ENCODE measurements at places on chromosomes 7 and 10.

- no peak for DNase-seq
Observed at GRCh38 chr10:77504196-77504872, 133.3 kb downstream of the KCNMA1 start.

GRCh38 chr10:132626761-132627665 is 89.4 kb downstream of the INPP5A start:
- no peak for DNase-seq

DNA sequence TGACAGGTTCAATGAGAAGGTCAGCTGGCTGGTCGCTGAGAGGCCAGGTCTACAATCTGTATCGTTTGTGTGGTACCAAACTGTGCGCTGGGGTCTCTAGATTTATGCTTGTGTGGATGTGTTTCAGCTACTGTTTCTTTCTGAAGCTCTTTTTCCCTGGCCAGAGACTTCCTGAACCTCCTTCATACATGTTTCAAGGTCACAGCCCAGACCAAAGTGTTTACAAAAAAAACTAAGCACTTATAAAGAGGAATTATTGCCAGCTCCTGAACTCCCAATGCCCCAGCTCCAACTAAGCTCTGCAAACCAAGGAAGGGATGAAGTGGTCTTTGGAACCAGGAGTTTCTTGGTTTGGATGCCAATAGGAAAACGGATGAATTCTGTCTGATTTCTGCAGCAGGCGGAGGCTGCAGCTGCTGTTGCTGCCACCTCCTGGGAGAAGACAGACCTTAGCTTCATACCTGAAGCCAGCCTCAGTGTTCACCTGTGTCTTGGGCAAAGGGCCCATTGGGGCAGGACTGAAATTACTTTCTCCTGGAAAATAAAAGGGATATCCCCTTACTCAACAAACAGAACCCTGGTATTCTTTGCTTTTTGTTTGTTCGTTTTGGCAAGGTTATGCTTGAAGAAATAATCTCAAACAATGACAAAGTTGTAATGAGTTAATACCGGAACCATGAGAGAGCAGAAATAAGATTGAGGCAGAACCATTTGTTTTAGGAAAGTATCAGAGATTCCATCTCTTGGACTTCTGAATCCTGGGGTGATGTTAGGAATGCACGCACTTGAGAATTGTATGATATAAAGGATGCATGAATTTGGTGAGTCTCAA is 24.6 kb upstream of the MKLN1 start:
- no peak for DNase-seq

DNA sequence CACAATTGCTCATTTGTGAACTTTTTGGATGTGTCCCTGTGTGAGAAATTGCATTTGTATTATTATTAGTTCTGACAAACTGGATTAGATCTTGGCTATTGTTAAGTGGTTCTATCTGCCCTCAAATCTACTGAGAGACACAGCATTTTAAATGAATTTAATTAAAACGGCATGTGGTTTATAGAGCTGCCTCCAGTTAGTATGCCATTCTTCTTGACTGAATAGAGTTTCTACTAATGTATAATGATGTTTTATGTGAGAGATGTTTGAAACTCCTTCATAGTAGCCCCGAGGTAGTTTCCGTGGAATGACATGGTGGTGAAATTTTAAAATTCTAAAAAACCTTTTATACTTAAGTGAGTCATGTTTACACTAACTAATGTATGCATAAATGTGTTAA is 110.9 kb downstream of the DYNC1I1 start:
- no peak for DNase-seq

GRCh38 chr10:95329296-95329695 is 38.5 kb upstream of the PDLIM1 start:
- DNase-seq, result no peak

DNA sequence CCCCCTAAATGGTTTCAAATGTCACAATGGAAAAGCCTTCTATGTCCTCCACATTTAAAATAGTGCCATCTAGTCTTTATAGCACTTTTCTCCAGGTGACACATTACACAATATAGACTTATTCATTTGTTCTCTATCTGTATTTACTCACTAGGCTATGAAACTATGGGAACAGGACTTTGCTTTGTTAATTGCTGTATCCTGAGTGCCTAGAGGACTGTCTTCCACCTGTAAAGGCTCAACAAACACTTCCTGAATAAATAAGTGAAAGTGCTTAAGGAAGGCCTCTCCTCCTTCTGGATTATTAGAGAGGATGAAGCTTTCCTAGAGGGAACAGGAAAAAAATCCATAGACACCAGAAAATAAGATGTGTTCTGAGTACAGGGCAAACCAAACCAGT is 397.6 kb upstream of the LRRN3 start:
- DNase-seq, result no peak

DNA sequence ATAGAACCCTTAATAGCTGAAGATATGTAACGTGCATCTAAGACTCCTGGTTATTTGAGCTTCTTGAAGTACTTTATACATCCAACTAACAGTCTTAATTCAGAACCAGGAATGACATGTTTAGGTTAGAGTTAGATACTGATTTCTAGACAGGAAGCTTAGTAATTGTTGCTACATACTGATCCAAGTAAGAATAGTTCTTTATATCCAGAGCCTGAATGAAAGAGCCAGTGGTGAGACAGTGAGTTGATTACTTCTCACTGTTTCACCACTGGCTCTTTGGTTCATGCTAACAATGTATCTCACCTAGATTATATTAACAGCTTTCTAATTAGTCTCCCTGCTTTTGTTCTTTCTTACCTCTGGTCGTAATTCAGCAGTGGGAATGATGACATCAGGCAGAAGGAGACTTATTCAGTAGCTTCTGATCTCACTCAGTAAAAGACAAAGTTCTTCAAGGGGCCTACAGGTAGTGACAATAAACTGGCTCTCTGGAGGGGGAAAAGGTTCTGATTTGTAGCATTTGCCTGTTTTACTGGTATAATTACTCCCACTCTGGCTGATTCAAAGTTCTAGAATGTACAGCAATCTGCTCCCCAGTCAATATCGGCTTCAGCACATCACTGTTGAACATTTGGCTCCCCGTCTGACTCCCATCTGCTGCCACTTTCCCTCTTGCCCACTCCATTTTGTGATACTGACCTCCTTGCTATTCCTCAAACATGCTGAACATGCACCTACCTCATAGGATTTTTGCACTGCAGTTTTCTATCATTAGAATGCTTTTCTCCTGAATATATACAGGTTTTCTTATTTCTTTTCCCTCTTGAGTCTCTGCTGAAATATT is 29.1 kb downstream of the MCU start:
- DNase-seq, result no peak

DNA sequence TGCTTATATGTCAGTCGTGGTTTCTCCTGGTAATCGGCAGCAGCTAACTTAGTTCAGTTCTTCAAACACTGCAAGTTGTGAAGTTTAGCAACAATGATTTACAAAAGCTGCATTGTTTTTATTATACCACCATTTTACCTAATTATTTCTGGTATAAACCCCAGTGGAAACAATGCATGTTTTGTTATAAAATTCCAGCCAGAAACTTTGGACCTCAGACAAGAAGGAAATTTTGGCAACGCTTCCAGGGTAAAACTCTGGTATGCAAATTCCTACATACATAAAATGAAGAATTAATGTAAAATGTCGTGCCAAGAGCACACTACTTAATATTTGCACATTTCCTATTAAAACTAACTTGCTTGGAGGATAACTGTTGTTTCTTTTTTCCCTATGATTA is 277.4 kb upstream of the LYZL1 start:
- no peak for DNase-seq

- DNase-seq, result no peak
Observed at GRCh38 chr10:73478636-73479035, 17.2 kb downstream of the PPP3CB start.

- no peak for DNase-seq
Observed at GRCh38 chr7:45027774-45028114, 27.7 kb downstream of the CCM2 start.

DNA sequence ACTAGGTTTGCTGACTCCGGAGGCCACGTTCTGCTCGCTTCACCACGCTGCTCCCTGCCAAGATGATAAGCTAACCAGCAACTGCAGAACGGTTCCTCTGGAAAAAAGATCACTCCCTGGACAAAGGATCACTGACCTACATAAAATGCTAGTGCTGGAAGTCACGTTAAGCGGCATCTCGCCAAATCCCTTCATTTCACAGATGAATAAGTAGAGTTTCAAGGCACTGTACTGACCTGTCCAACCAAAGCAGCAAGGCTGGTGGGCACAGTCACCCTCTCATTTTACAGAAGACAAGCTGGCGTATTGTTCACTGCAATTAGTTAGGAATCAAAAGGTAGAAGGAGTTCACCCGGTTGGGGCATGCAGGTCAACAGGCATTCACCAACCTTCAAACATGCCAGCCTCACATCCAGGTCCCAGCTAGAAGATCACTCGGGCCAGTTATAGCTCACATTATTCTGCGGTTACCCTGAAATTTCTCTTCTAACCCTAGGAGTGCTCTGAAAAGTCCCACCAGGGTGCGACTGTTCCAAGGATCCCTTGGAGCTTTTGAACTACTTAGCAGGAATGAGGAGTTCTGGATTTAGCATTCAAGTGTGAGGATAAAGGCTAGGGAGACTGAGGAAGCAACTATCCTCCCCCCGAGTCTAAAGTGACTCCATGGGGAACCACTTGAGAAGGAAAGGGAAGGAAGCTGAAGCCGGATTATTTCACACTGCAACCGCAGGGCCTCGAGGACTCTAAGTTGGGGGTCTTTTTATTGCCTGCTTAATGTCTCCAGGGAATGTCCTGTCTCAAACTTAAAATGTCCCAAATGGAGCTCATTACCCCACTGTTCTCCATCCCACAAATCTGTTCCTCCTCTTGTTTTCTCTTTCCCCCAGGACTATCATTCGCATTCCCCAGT is 32.8 kb downstream of the HIPK2 start:
- DNase-seq, result no peak

DNA sequence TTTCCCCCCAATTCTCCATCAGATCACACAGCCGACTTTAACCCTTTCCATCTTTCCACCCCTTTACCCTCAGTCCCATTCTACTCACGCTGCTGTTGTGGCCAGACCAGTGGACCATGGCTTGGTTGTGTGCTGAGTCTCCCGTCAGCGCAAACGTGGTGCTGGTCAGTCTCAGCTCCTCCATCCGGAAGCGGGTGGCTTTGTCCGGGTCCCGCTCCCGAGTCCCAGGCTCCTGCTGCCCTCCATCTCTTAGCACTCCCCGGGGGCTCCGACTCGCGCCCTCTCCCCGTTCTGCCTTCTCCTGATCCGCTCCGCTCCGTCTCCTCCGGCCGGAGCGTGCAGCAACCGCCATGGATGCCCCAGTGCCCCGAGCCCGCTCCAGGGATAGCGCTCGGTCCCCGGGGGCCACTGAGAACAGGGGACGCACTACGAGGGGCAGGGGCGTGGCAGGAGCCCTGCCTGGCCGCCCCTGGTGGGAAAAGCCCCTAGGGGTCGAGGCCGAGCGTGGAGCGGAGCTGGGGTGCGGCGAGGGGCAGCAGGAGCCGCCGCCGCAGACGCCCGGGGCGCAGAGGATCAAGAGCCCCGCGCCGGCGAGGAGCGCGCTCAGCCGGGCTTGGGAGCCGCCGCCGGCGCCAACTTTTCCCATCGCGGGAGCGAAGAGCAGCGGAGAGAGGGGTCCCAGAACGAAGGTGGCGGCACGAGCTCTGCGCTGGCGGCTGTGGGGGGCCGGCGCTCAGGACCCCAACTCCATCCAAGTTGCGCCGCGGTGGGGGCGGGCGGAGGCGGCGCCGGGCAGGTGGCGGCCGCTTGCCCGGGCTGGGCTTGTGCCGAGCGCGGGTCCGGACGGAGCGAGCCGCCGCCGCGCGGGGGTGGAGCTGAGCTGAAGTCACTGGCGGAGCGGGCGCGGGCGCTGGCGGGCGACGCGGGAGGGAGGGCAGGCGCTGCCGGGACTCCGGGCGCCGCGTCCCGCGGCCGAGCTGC is at the start of gene SORCS1:
Gene SORCS1 (minus strand): TSS at position 826 of the 981 bp plus-strand sequence.
- DNase-seq, result peak; percentile 2

GRCh38 chr7:137120690-137121089 is 222.8 kb downstream of the PTN start:
- no peak for DNase-seq

- DNase-seq, result no peak
Observed at GRCh38 chr7:113141803-113142202, 23.4 kb upstream of the SMIM30 start.

DNA sequence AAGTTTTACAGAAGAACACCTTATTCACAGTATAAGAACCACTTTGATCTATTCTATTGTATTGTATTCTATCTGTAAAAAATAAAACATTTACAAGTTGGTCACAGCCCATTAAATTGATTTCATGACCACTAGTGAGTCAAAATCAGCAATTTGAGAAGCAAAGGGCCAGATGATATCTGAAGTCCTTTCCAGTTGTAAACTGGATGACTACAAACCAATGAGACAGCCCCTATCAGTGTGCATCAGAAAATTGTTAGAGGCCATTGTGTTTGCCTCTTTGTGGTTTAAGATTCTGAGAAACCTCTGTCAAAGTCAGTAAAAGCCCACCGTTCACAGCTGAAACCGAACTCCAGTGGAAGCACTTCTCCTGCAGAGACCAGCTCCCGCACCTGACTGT is 54.8 kb downstream of the TBXAS1 start:
- DNase-seq, result no peak

- DNase-seq, result no peak
Observed at GRCh38 chr10:104766341-104766740, 125.3 kb downstream of the SORCS3 start.

GRCh38 chr7:48280100-48280499 is 108.8 kb downstream of the ABCA13 start:
- DNase-seq, result no peak

GRCh38 chr7:49023345-49024328 is 99.3 kb downstream of the CDC14C start:
- no peak for DNase-seq

- DNase-seq, result no peak
Observed at GRCh38 chr10:76621886-76622620, 1015.6 kb downstream of the KCNMA1 start.

DNA sequence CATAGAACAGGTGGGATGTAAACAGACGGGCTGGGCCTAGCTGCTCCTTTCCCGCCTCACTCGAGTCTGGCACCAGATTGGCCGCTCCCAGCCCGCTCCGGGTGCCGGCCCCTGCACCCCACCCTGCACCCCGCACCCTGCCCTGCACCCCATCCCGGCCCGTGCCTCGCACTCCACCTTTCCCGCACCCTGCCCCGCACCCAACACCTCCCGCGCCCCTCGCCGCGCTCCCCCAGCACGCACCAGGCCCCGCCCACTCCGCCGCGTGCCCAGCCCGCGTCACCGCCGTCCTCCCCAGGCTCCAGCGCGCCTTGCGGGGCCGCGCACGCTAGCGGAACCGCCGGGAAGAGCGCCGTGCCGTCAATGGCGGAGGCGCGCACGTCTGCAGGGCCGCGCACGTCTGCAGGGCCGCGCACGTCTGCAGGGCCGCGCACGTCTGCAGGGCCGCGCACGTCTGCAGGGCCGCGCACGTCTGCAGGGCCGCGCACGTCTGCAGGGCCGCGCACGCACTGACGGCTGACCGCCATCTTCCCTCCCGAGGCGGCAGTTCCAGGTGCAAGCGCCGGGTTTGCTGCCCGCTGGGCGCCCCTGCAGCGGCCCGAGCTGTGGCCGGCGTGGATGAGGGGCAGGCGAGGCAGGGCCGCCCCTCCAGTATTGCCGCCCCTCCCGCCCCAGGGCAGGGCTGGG is at the start of gene UBE3C:
Gene UBE3C (plus strand): TSS at position 503 of the 687 bp plus-strand sequence. CDS start 347 bp downstream, outside the sequence.
- DNase-seq, result peak; percentile 56

DNA sequence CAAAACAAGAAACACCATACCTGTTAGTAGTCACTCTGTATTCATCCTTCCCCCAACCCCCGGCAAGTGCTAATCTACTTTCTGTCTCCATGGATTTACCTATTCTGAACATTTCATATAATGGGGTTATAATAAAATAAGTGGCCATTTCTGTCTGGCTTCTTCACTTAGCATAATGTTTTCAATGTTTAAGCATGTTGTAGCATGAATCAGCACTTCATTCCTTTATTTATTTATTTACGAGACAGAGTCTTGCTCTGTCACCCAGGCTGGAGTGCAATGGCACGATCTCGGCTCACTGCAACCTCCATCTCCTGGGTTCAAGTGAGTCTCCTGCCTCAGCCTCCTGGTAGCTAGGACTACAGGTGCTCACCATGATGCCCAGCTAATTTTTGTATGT is 69.2 kb downstream of the HIP1 start:
- no peak for DNase-seq

Measured in hypothalamus (tissue), 51 donors.